ENCODE measurements at places on chromosomes 12 and 14.
A peak's percentile ranks its signal among the peaks of the same experiment; 100 is the strongest.

GRCh38 chr14:79949906-79950305, 261.4 kb downstream of the DIO2 start:
- DNase-seq = no peak

GRCh38 chr12:2338991-2339431, 286.2 kb downstream of the CACNA1C start:
- DNase-seq = no peak

- no peak for DNase-seq
Observed at GRCh38 chr12:9095322-9095721, 20.4 kb downstream of the A2M start.

DNA sequence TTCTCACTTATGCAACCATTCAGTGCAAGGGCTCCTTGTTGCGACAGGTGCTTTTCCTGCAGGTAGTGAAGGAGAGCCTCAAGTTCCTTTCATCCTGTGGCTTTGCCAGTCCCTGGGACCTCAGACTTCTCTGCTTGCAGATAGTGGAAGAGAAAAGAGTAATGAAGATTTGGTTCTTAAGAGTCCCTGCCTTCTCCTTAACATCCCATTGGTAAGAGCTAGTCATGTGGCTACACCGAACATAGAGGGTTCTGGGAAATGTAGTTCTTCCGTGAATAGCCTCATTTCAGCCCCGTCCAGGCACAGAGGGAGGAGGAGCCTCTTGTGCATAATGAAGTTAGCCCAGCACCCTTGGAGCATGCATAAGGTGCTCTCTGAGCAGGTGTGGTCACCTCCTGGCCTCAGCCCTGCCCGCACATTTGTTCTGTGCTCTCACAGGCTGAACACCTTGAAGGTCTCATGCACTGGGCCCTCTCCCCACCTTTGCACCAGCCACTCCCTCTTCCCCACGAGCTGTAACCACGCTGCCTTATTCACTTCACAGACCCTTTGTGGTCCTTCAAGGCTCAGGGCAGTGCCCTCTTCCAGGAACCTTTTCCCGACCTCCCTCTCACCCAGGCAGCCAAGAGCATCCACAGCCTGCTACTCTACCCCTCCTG, 134.0 kb downstream of the BCL11B start:
- DNase-seq = no peak

GRCh38 chr12:52055731-52056711, 4.8 kb downstream of the NR4A1 start:
- DNase-seq = no peak

- DNase-seq = no peak
Observed at GRCh38 chr12:27505109-27505508, 18.9 kb upstream of the PPFIBP1 start.

DNA sequence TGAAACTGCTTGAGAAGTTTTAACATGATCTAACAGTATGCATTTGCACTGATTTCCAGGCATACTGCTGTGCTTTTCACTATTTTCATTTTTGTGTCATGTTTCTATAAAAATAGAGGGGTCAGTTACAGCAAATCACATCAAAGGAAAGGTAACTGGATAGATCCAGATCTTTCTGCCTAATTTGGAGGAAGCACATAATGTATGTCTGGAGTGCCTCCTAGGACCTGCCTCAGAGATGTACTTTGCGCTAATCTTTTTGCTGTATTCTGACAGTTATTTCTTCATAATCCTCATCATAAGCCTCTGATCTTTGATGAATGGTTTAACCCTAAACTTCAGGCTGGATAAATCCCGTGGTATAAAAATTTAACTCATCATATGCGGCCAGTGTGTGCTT, 111.2 kb upstream of the NPAS3 start:
- DNase-seq = no peak

DNA sequence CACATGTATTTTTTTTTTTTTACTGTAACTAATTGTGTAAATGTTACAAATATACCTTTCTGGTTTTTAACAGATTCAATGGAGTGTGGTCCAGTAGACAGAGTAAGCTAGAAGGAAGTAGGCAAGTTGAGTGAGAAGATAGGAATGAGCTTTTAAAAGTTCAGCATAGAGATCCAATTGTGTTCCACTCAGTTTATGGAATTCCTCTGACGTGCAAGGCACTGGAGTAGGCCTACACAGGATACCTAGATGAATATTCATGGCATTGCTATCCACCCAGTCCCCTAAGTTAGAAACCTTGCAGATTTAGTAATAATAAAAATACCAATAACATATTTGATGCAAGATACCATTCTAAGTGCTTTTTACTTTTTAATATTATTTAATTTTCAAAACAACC, 225.6 kb upstream of the ARID2 start:
- no peak for DNase-seq

DNA sequence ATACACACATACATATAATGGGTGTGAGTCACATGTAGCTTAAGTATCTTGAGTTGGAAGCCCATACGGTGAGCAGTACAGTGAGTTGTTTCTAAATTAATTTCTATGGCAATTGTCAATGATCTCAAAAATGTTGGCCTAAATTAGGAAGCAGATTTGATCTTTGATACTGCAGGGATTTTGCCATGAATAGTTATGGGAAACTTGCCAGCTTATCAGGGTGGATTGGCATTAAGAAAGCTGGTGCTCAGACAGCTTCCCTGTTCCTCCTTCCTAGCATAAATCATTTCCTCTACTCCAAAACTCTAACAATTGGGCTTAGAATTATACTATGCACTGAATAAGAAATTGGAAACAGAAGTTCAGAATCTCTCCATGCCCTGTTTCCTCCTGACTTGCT, 150.9 kb upstream of the FRMD6 start:
- DNase-seq = no peak

DNA sequence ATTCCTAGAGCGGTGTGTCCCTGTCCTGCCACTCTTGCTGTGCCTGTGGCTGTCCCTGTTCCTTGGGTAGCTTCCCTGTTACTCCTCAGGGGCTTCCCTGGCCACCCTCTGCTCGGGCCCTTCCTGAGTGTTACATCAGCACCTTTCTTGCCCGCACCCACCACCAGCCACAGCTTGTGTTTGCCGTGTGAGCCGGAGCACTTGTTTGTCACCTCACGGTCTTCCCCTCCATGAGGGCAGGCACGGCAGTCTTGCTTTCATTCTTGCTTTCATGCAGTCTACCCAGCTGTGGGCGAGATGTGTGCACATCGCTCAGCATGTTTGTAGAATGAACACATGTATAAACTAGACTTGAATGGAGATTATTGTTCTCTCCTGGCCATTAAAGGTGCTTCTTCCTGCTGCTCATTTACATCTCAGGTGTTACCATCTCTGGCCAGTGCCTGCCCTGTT, 42.0 kb downstream of the TRAF3 start:
- peak; percentile 68 for DNase-seq

DNA sequence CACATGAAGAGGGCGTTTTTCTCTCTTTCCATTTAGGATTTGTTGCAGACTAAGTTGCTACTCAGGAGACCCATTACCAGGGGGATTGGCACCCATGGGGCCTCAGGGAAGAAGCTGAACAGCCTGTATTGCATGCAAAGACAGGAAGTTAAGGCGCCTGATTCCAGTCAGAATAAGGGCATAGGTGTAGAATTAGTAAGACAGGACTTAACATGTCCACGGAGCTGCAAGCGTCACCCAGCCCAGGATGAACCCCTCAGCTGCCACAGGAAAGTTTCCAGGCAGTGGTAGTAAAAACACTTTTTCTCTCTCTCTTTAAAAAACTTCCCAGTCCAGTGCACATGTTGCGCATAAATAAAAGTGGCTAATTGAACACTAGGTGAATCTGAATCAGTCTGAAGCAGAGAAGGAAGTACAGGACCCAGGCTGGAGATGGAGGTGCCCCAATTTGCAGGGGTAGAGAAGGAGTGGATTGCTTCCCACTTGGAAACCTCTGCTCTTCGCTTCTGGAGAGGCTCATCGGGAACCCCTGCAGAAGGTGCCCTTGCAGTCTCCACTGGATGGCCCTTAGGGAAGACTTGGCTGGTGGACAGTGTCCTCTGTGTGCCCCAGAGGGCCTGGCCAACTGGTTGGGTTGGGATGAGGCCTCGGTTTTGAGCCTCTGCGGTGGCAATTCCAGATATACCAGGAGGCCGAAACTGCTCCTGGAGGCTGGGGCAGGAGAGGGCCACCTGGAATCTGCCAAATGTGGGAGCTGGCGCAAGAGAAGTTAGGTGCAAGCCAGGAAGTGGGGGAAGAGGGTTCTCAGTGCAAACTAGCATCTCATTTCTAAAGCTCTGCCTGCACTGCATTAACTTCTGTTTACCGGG, 10.7 kb upstream of the TBX3 start:
- no peak for DNase-seq

- DNase-seq = no peak
Observed at GRCh38 chr12:81206429-81206828, 128.6 kb downstream of the ACSS3 start.

GRCh38 chr14:72574715-72575114, 319.2 kb downstream of the DPF3 start:
- no peak for DNase-seq

DNA sequence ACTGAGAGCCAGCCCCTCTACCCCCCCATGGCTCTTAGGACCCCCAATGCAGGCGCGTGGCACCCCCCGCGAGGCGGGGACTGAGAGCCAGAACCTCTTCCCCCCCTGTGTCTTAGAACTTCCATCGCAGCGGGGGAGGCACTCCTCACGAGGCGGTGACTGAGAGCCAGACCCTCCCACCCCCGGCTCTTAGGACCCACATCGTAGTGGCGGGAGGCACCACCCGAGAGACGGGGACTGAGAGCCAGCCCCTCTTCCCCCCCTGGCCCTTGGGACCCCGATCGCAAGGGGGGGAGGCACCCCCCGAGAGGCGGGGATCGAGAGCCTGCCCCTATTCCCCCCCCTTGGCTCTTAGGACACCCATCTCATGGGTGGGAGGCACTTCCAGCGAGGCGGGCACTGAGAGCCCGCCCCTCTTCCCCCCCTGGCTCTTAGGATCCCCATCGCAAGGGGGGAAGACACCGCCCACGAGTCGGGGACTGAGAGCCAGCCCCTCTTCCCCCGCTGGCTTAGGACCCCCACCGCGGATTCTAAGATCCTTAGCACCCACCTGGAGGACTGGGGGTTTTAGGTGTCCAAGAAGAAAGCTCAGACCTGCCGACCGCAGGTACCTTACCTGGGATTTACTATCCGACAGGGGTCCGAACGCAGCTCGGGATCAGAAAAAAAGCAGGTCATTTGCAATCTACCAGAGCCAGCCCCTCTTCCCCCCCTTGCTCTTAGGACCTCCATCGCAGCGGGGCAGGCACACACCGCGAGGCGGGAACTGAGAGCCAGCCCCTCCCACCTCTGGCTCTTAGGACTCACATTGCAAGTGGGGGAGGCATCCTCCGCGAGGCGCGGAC, 44.9 kb downstream of the DDX11 start:
- DNase-seq = peak; percentile 33

DNA sequence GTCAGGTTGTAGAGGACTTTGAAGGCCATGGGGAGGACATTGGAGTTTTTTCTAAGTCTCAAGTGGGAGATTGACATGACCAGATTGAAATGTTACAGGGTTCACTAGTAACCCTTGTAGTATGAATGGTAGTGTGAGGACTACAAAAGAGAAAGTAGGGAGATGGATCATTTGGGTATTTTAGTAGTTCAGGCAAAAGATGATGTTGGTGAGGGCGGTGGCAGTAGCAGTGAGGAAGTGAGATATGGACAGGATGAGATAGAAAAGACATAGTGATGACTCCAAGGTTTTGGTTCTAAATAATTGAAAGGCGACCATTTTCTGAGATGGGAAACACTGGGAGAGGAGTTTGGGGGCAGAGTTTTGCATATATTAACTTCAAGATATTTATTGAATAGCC, 94.2 kb upstream of the CNTN1 start:
- DNase-seq = no peak

DNA sequence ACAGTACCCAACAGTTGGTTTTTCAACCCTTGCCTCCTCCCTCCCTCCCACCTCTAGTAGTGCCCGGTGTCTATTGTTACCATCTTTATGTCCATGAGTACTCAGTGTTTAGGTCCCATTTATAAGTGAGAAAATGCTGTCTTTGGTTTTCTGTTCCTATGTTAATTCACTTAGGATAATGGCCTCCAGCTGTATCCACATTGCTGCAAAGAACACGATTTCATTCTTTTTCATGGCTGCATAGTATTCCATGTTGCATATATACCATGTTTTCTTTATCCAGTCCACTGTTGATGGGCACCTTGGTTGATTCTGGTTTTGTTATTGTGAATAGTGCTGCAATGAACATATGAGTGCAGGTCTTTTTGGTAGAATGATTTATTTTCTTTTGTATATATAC, 631.3 kb downstream of the MED13L start:
- DNase-seq = no peak

DNA sequence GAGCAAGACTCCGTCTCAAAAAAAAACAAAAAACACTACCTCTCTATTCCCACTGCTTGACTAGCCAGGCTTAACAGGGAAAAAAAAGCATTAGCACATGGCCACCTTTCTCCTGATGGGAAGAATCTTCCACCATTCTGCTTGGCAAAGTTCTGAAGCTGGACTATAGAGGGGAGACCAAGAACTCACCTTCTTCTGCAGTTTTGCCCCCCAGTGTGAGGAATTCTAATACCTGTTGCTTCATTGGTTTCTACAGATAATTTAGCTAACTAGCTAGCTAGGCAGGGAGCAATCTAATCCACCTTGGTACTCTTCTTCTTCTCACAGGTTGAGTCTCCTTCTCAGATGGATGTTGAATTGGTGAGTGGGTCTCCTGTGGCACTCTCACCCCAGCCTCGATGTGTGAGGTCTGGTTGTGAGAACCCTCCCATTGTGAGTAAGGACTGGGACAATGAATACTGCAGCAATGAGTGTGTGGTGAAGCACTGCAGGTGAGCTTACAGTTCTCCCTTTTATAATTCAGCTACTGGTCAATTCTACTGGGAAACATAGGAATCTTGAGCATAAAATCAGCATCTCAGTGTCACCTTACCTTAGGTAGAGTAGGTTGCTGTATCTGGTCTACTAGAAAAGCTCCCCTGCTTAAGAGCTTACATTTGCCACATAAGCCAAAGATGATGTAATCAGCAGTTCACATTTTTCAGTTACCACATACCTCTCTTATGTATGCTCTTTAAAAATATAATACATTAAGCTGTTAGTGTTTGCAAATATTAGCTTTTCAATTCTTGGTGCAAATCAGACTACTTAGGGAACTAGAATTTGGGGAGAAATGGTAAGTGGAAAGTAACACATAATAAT, 16.0 kb downstream of the METTL3 start:
- DNase-seq = no peak

DNA sequence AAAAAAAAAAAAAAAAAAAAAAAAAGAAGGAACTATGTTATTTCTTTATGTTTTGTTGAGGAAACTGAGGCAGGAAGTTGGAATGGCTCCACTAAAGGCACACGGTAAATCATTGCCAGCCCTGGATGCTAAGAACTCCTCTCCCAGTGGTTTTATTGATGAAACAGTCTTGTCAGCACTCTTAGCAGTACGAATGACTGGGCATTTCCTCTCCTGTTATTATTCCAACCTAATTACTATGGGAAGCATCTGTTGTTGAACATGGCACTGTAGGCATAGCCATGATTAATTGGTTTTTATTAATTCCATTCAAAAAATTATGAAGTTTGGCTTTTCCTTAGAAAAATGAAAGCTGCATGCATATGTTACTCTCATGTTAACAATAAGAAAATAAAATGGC, 1387.1 kb upstream of the TMEM132C start:
- DNase-seq = no peak

GRCh38 chr12:54658306-54659264, 10.4 kb upstream of the DCD start:
- peak; percentile 73 for DNase-seq
